ENCODE measurements at places on chromosomes 2 and 18. TPM values are rescaled to one million over a fixed set of nuclear protein-coding genes. Genes with fewer than 3 reads are reported as not detected.

DNA sequence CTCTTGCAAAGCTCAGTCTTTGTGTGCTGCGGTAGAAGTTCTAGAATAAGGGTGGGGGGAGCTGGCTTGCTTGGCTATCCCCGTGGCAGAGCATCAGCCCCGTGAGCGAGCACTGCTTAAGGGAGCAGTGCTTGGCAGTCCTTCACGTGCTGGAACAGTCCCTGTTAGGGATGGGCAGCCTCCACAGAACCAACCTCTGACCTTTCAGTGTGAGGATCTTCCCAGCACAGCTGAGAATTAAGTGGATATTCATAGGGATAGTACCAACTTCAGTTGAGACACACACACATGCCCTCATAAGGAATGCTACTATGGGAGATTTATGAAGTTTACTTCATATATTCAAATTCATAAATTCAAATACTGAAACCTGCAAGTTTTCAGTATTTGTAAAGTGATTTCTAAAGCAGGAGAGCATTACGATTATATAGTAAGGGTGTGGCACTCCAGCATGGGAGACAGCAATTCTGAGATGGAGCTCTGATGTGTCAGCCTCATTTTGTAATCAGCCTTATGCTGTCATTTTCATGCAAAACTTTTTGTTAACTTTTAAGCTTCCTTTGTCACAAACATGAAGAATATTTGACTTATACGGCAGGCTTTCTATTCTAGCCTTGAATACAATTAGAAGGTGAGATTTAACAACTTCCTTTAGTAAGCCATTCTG is 39.5 kb downstream of the ATP9B start:
- DNase-seq: no peak

- DNase-seq: no peak
These were observed 1.8 kb downstream of the LAPTM4A start for GRCh38 chr2:20049637-20050036.

GRCh38 chr18:48922801-48923730 is 27.7 kb downstream of the SMAD7 start:
- peak; percentile 67 for DNase-seq

DNA sequence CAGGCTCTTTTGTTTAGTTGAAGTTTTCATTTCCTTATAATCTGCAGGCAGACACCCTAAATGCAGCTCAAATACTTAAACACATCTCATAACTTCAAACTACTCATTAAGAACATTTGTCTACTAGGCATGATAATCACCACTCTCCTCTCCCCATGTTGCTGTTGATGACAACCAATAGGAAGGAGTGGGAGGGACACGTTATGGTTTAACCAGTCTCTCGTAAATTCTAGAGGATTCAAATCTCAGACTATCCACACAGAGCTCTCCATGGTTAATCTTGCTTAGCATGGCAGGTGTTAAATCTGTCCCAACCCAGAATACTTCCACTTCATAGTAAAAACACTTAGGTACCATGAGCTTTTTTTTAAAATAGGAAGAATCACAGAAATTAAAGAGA is 127.4 kb upstream of the AQP4 start:
- no peak for DNase-seq

- no peak for DNase-seq
These were observed 233.7 kb downstream of the MYCN start for GRCh38 chr2:16173893-16174692.

DNA sequence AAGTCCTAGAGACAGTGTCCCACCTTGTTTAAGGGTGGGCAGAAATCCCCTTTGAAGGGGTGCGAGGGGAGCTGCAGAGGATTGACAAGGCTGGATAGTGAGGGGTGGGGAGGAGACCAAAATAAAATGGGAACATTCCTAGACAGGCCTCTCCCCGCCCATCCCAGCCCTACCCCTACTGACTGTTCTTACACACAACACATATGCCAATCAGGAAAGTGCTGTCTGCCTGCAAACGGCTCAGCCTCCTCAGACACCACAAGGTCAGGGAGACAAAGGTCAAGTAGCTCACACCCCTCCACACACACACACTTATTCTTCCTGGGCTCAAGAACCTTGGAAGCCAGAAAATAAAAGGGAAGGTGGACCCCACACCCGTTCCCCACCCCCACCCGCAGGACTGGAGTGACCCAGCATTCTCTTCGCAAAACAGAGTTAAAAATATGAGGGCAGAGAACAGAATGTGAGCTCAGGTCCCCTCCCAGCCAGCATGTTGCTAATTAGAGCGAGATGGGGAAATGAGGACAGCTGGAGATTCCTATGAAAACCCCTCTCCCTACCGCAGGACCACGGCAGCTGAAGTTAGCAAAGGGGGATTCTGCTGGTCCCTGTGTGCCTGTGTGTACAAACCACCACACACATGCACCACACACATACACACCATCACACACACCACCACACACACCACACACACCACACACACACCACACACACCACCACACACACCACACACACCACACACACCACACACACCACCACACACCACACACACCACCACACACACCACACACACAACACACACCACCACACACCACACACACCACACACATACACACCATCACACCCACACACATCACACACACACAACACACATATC is 197.8 kb downstream of the TNS1 start:
- DNase-seq: peak; percentile 19

DNA sequence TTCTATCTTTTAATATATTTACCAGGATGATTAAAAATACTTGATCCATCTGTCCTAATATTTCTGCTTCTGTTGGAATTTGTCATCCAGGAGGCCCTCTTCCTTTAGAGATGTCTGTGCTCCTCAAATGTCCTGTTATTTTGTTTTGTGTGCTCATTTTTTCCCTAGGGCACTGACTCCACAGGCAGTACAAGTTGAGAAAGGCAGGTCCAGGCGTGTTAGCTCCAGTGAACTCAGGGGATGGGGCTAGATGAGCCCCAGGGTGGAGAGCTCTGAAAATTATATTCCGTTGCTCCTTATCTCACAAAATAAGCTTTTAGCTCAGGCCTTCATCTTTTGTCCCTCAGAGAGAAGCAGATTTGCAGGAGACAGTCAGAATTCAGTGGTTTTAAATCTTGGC is 105.7 kb downstream of the SLC4A3 start:
- no peak for DNase-seq

DNA sequence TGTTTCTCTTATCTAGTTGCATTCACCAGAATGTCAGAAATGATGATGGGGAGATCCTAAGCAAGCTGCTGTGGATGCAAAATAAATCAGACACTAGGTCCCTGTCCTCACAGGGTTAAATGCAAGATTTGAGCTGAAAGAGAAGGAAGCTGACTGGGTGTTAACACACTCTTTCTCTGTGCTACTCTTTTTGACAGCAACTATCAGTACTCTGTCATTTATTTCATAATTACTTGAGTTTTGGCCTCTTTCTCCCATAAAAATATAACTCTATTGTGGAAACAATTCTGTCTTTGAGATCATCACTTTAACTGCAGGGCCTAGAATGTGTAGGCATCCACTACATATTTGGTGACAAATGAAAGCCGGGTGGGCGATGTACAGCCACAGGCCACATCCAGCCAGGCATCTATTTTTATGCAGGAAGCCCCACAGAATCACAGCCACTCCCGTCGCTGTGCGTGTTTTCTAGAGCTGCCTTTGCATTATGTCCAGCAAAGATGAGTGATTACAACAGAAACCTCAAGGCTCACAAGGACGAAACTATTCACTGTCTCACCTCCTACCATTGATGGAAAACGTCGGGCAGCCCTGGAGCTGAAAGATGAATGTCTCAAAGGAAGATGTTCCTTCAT is 849.0 kb downstream of the RNF144A start:
- DNase-seq: no peak

DNA sequence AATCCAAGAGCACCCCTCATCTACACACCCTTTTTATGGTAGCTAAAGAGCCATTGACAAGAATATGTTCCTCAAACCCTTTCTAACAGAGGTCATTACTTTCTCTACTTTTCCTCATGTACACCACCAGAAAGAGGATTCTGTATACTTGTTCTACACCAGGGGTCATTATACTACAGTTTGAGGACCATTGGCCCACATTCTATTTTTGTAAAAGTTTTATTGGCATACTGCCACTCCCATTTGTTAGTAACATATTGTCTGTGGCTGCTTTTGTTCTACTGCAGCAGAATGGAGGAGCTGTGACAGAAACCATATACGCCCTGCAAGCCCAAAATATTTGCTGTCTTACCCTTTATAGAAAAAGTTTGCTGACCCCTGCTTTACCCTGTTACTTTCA is 14.3 kb downstream of the HTR2B start:
- no peak for DNase-seq

- no peak for DNase-seq
These were observed 360.2 kb downstream of the FSIP2 start for GRCh38 chr2:186098821-186099220.

DNA sequence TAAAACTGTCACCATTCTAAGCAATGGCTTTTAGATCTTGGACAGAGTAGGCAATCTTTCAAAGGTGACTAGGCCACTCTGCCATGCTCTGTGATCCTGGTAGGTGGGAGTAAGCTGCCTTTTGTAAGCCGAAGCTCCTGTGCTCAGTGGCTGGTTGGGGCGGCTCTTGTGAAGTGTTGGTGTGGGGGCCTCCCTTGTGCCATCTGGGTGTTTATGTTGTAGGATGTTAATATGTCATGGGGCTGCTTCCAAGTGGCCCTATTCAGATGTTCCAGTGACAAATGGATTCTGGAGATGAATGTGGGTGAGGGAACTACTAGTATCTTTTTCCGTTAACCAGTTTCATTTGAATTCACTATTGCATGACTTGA is 116.8 kb upstream of the SPRED2 start:
- no peak for DNase-seq

CHST9 gene
- total RNA-seq: 0.44 TPM

DNA sequence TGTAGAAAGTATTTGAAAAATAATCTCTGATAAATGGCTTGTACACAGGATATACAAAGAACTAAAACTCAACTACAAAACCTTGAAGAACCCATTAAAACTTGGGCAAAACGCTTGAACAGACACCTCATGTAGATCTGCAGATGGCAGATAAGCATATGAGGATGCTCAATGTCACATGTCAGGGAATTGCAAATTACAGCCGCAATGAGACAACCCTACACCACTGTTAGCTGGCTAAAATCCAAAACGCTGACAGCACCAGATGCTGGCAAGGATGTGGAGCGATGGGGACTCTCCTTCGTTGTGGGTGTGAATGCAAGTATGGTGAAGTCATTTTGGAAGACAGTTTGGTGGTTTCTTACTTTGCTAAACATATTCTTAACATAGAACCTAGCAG is 53.7 kb downstream of the SNTG2 start:
- DNase-seq: no peak

- DNase-seq: no peak
These were observed 181.3 kb downstream of the PTPRM start for GRCh38 chr18:7748251-7749007.

DNA sequence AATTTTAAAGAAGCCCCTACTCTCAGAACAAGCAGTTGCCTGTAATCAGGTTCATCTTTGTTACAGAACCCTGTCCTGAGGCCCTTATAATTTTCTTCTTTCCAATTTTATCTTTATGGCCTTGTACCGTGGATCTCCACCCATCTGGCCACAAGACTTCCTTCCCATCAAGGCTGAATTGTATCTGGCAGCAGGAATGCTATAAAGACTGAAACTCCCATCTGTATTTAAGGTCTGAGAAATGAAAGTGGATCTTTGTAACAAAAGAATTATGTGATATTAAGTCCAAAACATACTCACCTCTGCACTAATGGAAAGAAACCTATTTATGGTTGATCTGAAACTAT is 91.8 kb downstream of the METTL8 start:
- DNase-seq: no peak

- no peak for DNase-seq
These were observed 17.6 kb upstream of the SPATS2L start for GRCh38 chr2:200288670-200289429.

DNA sequence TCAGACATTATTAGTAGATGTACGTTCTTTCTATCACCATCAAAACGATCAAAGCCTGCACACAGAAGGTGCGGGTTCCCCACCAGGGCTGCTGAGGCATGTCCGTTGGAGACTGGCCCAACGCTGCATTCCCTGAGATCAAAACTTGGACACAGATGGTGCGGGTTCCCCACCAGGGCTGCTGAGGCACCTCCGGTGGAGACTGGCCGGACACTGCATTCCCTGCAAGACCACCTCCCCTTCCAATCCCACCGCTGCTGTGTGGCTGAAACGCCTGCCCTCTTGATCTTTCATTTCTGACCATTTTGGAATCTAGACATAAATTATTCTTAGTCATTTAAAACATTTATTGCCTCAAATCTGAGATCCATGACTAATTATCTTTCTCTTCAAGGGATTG is 254.2 kb upstream of the SALL3 start:
- DNase-seq: no peak

GRCh38 chr2:11408959-11409571 is 56.9 kb downstream of the E2F6 start:
- DNase-seq: no peak

VWA3B gene
- total RNA-seq: 0.50 TPM

GRCh38 chr2:56688661-56689060 is 504.9 kb downstream of the CCDC85A start:
- no peak for DNase-seq

SLC5A7 gene
- total RNA-seq: 0.08 TPM

SERPINB4 gene
- not detected for total RNA-seq

GRCh38 chr2:190344276-190344827 is 963 bp downstream of the INPP1 start:
- peak; percentile 48 for DNase-seq

- DNase-seq: no peak
These were observed 9.3 kb downstream of the SP140 start for GRCh38 chr2:230234845-230235244.

COLEC12 gene
- 14.2 TPM for total RNA-seq

DNA sequence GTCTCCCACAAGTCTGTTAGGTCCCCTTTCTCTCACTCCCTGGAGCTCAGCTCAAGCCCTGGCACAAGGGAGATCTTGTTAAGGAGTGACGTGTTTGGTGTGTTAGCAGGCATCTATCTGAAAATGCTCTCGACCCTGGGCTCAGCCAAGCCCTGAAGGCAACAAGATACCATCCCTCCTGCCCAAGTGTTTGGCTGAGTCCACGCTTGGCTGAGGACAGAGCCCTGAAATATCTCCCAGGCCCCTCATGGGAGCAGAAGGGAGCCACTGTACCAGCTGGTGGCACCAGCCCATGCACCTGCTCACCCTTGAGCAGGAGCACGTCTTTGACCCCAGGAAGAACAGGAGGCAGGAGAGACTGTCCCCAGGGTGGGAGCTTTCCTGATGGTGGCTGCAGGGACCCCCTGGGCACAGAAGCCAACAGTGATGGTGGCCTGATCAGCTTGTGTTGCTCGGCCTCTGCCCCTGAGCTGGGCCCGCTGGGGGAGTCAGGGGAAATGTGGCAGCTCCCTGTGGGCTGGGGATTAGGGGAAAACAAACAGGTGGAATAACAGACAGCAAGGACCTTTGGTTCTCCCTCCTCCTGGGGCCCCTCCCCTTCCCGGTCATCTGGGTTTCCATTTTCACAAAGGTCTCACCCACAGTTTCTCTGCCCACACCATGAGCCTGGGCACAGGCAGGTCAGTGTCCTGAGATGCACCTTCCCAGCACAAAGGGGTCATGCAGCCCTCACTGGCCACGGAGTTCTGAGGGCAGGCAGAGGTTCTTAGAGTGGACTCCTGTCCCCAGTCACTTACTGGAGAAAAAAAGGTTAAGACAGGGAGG is 91.6 kb downstream of the RHOB start:
- DNase-seq: no peak
